NCI-H187 treated with DMSO at 0.1 percent for 48 hours (cell line): ENCODE measurements at places on chromosomes 16 and 17.

- no peak for DNase-seq
These were observed 15.7 kb downstream of the GJD3 start for GRCh38 chr17:40348562-40349476.

DNA sequence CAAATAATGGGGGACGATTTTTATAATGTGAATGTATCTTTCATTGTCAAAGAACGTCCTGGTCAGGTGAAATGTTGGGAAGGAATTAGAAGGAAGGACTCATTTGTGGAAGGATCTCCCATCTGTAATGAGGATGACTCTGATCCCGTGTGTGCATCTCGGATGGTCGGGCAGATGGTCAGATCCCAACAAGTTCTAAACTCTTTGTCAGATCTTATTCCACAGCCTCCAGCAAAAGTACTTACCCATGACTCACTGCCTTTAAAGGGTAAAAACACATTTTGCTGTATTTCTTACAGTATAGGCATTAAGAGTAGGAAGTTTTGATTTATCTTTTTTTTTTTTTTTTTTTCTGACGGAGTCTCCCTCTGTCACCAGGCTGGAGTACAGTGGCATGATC lies 539 bp upstream of the KRTAP4-8 start:
- DNase-seq, result no peak

DNA sequence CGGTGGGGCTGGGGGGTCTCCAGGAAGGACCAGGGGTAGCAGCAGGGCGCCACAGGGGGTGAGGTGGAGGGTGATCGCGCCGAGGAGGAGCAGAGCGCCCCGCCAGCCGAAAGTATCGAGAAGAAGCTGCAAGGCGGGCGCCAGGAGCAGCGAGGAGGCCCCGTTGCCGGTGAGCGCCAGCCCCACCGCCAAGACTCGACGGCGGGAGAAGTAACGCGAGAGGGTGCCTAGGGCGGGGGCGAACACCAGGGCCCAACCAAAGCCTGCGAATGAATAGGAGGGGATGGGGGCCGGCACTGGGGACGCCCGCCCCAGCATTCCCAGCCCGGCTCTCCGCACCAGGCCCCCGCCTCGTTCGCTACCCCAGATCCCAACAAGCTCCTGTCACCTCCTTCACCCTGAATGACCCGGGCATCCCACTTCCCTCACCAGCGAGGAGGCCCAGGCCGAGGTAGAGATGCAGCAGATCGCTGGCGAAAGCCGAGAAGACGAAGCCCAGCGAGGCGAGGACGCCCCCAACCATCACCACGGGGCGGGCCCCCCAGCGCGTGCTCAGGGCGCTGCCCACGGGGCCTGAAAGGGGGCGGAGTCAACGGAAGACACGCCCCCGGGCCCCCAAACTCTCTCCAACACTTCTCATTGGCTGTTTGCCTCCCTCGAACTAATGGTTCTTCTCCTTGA lies 1.3 kb downstream of the SLC16A11 start:
- DNase-seq, result no peak

- no peak for DNase-seq
These were observed 110.8 kb downstream of the IRX3 start for GRCh38 chr16:54175552-54176375.

GRCh38 chr16:26220894-26221293 lies 529.1 kb downstream of the HS3ST4 start:
- DNase-seq, result no peak

DNA sequence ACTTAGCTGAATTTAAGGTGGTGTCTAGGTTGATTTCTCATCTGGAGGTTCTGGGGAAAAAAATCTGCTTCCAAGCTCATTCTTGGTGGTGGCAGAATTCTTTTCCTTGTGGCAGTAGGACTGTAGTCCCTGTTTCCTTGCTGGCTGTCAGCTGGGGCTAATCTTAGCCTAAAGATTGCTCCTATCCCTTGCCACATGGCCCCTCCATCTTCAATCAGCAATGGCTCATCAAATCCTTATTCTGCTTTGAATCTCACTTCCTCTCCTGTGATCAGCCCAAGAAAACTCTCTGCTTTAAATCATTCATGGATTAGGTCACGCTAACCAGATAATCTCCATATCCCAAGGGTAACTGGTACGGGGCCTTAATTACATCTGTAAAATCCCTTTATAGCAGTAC lies 6.6 kb downstream of the FAM20A start:
- no peak for DNase-seq
